WTC11 (cell line): ENCODE measurements at places on chromosomes 16 and 17.

- no peak for DNase-seq
Measured at GRCh38 chr17:78458091-78458490, 79.6 kb downstream of the PGS1 start.

DNA sequence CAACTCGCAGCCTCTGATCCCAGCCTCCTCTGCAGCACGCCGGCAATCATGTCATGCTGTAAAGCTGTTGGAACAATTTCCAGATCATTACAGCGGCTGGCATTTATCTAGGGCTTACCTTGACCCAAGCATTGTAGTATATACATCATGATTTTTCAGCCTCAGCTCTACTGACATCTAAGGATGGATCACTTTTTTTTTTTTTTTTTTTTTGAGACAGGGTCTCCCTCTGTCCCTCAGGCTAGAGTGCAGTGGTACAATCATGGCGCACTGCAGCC lies 103.3 kb downstream of the CMIP start:
- no peak for DNase-seq

DNA sequence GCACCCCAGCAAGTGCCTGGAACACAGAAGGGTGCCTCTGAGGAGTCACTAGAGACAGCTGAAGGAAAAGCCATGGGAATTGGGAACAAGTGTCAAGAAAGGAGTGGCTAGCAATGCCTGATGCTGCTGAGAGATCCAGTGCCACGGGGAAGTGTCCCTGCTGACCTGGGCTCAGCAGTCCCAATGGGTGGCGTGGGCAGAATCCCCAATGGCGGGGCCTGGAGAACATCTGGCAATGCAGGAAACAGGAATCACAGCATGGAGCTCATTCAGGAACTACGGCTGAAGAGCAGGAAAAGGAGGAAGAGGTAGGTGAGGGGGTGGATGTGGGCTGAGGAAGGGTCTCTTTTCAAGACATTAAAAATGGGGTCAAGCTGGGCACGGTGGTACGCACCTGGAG lies 30.1 kb downstream of the UBE2O start:
- no peak for DNase-seq

GRCh38 chr17:15998031-15998562 lies 1.4 kb downstream of the ZSWIM7 start:
- DNase-seq, result no peak

- DNase-seq, result no peak
Measured at GRCh38 chr17:52041123-52041617, 117.3 kb downstream of the CA10 start.

DNA sequence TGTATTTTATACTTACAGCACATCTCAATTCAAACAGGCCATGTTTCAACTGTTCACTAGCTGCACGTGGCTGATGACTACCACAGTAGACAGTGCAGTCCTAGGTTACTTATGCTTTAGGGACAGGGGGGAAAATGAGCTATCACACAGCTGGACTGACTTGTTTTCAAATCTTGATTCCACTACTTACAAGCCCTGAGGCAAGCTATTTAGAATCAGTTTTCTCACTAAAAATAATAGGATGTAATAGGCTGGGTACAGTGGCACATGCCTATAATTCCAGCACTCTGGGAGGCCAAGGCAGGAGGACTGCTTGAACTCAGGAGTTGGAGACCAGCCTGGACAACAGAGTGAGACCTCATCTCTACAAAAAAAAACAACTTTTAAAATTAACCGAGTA lies 10.3 kb downstream of the GLG1 start:
- DNase-seq, result no peak

GRCh38 chr16:85354686-85355514 lies 242.6 kb upstream of the CIBAR2 start:
- no peak for DNase-seq

GRCh38 chr17:82978765-82979349 lies 100.6 kb upstream of the METRNL start:
- DNase-seq, result no peak

DNA sequence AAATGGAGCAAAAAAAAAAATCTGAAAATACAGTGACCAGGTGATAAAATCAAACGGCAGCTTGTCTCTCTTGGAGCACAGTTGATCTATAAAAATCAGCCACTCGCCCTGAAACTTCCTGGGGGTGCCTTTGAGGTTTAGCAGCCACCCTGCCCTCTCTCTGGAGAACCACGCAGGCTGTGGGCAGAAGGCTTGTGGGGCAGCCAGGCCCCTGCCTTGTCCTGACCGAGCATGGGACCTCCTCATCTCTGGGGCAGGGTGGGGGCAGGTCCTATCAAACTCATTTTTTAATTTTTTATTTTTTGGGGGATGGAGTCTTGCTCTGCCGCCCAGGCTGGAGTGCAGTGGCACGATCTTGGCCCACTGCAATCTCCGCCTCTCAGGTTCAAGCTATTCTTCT lies 5.0 kb downstream of the TMEM238L start:
- DNase-seq, result no peak

GRCh38 chr16:56352351-56353053 lies 72.8 kb downstream of the AMFR start:
- no peak for DNase-seq

DNA sequence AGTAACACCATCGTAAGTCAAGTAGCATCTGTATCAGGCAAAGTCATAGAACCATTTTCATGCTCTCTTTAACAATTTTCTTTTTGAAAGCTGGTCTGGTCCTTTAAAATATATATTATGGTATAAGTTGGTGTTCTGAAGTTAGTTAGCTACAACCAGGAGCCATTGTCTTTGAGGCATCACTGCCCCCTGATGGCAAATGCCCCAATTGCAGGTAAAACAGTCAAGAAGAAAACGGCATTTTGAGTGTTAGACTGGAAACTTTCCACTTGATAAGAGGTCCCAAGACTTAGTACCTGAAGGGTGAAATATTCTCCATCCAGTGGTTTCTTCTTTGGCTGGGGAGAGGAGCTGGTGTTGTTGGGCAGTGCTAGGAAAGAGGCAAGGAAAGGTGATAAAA lies 14.1 kb downstream of the TP53 start:
- peak; percentile 78 for DNase-seq

GRCh38 chr17:36600465-36600864 lies 918 bp upstream of the MRM1 start:
- no peak for DNase-seq

DNA sequence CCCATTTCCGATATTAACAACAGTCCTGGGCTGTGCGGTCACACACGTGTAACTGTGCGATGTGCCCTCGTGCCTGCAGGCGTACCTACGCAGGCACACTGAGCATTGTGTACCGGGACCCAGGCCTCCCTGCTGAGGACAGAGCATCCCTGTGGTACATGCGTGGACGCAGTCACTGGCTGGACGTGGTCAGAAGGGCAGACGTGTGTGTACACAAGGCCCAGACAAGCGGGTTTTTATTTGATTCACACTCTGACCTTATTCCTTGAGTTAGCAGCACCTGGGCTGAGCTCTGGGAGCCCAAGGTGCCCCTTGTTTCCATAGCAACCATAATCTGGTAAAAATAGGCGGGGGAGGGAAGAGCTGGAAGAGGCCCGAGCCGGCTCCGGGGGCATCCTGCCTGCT lies 19.5 kb downstream of the RAP1GAP2 start:
- DNase-seq, result no peak

DNA sequence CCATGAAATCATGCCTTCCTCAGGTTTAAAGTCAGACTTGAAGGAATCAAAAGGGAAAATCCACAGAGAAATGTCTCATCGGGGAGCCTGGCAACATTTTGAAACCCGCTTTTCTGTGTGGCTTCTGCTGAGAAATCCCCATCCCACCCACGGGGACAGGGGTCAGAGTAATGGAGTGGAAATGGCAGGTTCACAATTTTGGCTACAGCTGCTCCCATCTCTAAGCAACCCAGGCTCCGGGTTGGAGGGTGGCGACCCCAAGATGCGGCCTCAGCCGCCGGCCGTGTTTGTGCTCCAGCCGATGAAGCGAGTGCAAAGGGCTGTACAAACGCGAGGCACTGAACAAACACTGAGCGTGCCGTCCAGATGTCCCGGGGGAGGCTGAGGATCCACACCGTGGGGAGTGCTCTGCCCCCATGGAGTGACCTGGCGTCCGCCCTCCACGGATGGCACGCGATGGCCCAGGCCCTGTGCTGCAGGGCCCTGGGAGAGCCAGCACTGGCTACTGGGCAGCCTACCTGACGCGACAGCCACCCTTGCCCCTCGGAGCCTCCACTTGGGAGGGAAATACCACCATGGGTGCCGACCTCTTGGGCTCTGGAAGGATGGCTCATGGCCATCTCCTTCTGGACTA lies 22.2 kb downstream of the SLC43A2 start:
- DNase-seq, result no peak

DNA sequence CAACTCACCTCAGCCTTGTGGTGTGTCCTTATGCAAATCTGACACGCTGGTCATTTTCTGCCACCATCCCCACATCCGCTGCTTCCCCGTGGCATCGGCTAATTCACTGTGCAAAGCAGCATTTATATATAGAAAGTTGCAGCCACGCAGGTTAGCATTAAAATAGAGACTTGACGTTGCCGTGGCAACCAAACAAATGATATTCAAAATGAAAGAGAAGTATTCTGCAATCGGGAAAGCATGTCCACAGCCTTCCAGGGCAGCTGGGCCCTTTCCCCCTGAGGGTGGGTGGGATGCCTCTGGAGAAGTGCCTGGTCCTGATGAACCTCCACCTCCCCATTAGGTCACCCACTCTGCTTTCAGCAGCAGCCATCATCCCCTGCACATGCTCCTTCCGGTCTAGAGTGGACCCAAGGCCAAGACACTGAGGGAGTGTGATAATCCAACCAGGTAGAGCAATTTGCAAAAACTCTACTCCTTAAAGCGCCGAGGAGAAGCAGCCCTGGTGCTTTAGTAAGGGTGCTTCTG lies 138.7 kb downstream of the GAS7 start:
- DNase-seq, result no peak

GRCh38 chr17:20987511-20987910 lies 55.3 kb downstream of the USP22 start:
- no peak for DNase-seq

DNA sequence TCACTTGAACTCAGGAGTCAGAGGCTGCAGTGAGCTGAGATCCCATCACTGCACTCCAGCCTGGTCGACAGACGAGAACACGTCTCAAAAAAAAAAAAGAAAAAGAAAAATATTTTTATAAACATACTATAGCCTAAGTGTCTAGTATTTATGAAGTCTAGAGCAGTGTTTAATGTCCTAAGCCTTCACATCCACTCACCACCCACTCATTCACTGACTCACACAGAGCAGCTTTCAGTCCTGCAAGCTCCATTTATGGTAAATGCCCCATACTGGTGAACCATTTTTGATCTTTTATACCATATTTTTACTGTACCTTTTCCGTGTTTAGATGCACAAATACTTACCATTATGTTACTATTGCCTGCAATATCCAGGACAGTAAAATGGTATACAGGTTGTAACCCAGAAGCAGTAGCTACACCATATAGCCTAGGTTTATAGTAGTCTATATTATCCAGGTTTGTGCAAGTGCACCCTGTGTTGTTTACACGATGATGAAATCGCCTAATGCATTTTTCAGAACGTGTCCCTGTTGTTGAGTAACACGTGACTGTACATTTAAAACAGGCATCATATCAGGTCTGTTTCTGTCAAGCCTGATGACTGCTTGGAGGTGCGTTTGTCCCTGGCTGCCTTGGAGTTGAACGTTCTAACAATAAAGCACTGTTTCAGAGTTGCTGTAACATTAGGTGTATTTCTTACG lies 10.1 kb downstream of the NUDT7 start:
- no peak for DNase-seq

DNA sequence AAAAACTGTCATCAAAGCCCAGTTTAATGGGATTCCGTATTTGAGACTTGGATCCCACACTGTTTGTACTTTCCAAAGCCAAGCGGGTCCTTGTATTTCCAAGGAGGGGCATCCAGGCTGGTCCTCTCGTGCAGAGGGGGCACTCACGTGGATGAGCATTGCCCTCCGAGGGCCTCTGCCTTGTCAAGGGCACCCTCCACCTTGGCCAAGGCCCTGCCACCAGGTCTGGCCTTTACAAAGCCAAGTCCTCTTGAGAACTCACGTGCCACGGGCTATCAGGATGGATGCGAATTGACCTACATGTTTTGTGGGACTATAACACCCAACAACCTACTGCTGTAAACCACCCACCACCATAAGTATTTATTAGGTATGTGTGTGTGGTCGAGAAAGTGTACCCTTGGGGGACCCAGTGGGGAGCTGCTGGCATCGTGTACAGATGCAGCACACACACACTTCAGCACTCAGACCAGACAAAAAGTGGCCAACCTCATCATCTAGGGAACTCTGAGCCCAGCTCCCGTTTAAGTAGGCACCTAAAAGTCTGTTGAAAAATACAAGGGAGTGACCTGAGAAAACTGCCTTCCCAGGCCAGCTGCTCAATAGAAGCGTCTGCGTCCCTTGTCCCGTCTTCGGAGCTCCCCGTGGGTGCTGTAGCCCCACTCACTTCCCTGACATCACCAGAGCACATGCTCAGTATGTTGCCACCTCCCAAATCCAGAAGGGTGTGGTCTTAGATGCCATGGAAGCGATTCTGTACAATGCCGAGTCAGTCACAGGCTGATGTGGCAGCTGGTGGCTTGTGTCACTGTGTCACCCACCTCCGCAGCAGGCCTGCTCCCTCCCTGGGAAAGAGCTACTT lies 12.9 kb downstream of the MAP1LC3B start:
- DNase-seq, result no peak

DNA sequence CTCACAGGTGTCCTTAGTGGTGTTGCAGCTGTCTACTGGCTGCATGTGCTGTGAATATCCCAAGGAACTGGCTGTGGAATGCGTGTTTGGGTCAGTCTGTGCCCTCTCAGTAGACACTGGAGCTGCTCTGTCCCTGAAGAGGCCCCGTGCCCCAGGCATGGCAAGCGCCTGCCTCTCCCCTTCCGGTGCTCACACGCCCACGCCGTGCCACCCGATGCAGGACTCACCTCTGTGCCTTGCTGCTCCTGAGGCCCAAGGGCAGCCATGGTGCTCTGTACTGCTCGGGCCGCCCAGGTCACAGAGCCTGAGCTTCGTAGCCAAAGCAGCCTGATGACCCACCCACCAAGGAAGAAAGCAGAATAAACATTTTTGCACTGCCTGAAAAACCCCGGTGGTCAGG lies 10.0 kb downstream of the RGS11 start:
- no peak for DNase-seq

GRCh38 chr17:47276868-47277267 lies 23.2 kb downstream of the ITGB3 start:
- DNase-seq, result peak; percentile 42

DNA sequence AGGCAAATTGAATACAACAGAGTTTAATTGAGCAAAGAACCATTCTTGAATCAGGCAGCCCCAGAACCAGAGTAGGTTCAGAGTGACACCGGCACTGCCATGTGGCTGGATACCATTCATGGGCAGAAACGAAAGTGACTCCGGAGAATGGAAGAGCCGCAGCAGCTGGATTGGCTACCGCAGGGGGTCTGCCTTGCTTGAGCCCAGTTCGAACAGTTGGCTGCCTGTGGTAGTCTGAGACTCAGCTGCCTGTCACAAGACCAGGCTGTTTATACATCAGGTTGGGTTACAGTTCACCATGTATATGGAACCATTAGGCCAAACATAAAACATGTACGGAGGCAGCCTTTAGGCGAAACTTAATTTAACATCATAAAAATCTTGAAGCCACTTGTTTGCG lies 205.2 kb upstream of the CHMP6 start:
- no peak for DNase-seq

DNA sequence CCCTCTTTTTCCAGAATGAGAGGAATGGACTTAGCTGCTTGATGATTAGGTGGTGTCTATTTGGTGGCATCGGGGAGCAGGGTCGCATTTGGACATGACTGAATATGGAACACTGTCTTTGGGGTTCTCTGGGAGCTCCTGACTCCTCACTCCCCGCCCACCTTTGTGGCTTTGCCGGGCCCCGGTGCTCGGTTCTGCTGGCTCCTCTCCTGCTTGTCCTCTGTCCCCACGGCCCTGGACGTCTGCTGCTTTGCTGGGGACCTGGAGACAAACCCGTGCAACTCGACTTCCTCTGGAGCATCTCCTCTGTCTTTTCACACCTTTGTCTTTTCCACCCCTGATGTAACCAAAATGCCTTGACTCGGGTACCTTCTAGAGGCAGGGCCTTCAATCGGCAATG lies 135.7 kb downstream of the IRX3 start:
- no peak for DNase-seq
